Sigmoid colon (tissue), 7 donors: ENCODE measurements at places on chromosomes 3 and 15. TPM values are rescaled to one million over a fixed set of nuclear protein-coding genes. Genes with fewer than 3 reads are reported as not detected.

DNA sequence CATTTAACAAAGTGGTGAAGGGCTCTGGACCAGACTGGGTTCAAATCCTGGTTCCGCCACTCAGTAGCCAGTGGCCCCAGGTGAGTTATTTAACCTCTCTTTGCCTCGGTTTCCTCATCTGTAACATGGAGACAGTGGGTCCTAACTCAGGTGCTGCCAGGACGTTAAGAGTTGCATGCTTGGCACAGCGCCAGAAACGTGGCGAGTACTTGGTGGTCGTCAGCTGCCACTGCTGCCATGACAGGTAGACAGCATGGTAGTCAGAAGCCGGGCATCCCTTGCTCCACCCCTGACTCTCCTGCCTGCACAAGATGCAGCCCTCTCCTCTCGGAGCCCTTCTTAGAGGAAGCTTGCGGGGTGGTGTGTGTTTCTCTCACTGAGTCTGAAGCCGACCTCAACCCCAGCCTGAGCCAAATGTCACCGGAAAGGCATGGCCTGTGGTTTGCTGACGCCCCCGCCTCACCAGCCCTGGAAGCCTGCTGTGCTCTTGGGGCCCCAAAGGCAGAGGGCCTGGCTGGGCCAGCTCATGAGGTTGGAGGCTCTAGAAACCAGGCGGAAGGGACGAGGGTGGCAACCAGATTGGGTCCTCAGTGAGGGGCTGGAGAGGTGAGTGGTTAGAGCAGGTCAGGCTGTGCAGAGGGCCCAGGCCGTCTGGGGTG, 160.8 kb upstream of the TLE3 start:
- no peak for DNase-seq

The MUC4 gene
- total RNA-seq, result not detected

The CP gene
- total RNA-seq, result 3.7 TPM

- no peak for DNase-seq
These were observed 23.5 kb upstream of the CA12 start for GRCh38 chr15:63405159-63405558.

GRCh38 chr3:13647298-13648059, 98.6 kb downstream of the FBLN2 start:
- DNase-seq, result no peak

GRCh38 chr15:88124199-88124598, 132.3 kb downstream of the NTRK3 start:
- no peak for DNase-seq

DNA sequence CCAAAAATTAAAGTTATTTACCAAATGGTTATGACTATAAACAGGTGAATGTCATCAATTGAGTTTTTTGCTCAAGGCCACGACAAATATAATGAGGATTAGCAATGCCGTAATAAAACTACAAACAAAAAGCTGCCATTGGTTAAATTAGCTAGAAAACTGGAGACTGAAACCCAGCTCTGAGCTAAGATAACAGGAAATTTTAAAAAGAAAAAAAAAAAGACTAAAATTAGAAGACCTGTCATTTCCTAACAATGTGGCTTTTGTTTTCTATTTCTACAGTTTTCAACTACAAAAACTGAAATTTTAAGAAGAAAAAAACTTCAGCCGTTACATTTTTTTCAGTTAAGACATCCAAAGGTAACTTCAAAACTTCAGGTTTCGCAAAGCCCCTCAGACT, 9.7 kb downstream of the SLC12A6 start:
- DNase-seq, result no peak

DNA sequence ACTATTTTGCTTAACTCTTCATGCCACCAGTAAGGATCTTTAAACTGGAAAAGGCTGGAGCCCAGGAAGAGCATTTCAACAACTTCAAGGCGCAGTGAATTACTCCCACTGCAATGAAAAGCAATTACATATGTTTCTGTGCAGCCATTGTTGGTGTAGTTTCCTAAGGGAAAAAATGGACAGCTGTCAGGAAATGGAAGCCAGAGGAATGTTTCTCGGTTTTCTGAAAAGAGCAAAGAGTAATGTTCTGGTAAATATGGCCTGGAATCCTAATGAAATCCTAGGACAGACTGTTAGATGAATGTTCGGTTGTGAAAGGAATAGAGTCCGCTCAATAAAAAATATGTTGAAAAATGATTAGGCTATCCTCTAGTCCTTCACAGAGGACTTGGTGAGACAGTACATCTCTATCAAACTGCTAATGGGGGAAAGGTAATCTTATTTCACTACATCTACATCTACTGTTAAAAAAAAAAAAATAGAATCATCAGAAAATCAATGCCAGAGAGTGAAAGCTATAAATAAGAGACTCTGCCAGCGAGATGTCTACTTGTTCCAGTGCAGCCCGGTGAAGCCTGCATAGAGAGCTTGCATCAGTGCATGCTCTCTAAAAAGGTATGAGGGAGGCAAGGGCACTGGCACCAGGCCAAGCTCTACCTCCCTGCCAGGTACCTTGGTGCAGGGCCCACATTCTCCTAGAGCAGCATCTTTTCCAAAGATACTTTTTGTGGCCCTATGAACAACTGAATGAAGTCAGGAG, 68.2 kb upstream of the TJP1 start:
- DNase-seq, result no peak

DNA sequence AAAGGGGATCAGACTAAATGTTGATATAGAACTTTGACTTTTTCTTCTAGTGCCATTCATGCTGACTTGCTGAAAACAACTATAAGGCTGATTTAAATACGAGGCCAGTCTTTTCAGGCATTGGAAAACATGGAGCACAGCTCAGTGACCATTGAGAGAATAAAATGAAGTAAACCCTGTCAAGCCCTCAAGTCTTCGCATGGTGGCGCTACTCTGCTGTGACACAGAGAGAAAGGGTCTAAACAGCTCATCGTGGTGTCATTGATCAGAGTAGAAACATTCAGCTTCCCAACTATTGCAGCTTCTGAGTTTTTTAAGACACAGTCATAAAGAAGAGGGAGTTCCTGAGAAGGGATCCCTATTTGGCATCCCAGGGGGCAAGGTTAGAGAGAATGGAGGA, 716.2 kb downstream of the DIPK2A start:
- DNase-seq, result no peak
